ENCODE measurements at places on chromosomes 1 and 21.

GRCh38 chr1:47013293-47013692 lies 10.2 kb upstream of the CYP4X1 start:
- no peak for DNase-seq

DNA sequence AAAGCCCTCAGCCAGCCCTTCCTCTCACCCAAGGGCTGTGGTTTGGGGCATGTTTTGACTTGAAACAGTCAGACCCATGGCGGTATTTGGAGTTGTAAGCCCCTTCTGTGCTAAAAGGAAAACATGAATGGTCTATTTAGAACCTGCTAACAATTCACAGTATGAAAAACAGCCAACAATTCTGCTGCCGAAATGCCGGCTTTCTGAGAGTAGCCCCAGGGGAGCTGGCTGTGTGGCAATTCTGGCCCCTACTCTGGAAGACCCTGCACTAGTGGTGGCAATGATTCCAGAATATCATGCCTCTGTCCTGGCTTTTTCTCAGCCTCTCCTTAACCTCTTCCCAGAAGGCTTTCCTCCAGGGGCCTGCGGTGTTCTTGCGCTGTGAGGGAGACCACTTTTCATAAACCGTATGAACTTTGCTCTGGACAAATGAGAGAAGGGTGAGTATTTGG lies 118.7 kb downstream of the EDEM3 start:
- no peak for DNase-seq

DNA sequence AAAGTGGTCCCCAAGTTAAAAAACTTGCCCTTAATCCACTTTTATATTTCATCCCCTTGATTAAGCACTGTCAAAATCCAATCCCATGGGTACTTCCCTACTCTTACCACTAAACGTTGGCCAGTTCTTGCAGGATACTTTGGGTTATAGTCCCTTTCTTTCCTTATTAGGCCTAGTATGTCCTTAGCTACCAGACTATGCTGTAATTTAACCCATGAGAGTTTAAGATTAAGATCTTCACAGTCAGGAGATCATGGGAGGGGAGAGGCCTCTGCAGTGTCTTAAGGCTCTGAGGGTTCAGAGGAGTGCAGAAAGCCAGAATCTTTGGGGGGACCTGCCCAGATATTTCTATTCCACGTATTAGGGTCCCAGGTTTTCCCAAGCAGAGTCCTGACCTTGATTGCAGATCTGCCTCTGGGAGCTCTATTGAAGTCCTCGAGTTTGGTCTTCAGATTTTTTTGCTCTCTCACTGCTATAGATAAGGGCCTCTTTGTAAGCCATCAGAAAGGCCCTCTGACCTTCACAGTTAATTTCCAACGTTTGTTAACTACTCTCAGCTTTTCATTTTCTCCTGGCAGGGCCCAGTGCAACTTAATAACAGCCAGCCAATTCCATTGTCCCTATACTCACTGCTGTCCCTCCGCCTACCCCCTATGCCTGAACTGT lies 9.0 kb upstream of the CGN start:
- no peak for DNase-seq

- DNase-seq, result no peak
These were observed 4.6 kb downstream of the CSDE1 start for GRCh38 chr1:114753143-114753542.

DNA sequence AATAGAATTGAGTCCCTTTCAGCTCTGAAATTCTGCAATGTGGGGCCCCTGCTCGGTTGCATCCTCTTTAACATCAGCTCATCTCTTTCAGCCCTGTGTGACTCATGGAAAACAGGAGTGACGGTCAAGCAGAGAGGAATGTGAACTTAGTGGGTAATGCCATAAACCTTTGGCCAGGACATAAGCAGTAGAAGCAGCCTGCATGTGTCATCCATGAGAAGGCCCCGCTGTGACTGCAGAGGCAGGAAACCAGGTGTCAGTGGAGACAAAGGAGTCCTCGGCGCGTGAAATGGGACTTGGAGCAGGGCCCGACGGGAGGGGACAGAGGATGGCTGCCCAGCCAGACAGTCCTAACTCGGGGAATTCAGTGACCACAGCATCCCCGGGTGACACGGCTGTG lies 21.1 kb upstream of the EPHB2 start:
- peak; percentile 90 for DNase-seq

DNA sequence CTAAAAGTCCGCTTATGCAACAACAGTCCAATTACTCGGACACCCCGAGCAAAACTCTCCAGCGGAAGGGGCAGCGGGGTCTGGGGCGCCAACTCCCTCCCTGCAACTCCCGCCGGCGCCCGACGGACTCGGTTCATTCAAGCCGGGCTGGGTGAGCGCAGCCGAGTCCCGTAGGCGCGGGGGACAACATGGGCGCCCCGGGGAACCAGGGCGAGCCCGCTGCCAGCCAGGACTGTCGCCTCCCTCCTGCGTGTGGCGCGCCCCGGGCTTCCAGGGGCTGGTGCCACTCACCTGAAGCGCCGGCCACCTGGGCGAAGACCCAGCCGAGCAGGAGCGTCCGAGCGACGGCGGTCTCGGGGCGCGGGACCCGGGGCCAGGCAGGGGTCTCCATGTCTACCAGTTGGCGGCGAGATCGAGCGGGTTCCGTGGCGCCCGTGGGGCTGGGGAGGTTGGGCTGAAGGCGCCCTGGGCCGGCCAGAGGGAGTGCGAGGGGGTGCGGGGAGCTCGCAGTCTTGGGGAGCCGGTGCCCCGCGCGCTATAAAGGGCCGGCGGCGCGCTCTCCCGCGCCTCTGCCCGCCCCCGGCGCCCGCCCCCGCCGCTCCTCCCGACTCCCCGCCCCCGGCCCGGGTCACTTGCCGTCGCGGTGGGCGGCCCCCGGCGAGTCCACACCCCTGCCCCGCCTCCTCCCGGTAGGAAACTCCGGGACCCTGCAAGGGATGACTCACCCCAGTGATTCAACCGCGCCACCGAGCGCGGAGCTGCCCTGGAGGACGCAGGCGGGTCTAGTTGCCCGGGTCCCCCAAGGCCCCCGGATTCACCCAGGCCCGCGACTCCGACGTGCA lies at the start of gene F3:
Gene F3, minus strand, starts transcription at position 514 of the 842 bp plus-strand sequence. Its CDS starts 123 bp downstream, at position 391.
- peak; percentile 90 for DNase-seq

DNA sequence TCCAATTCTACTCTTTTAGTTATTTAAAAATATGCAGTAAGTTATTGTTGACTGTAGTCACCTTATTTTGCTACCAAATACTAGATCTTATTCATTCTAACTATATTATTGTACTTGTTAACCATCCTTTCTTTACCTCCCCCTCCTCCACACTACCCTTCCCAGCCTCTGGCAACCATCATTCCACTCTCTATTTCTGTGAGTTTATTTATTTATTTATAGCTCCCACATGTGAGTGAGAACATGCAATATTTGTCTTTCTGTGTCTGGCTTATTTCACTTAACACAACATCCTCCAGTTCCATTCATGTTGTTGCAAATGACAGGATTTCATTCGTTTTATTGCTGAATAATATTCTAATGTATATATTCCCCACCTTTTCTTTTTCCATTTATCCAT lies 115.8 kb downstream of the TSEN15 start:
- DNase-seq, result no peak

- DNase-seq, result no peak
These were observed 13.7 kb upstream of the TMEM51 start for GRCh38 chr1:15139654-15140350.

GRCh38 chr1:153583976-153584375 lies 18.3 kb upstream of the S100A2 start:
- no peak for DNase-seq

GRCh38 chr1:205237526-205238484 lies 10.1 kb downstream of the TMCC2 start:
- no peak for DNase-seq

GRCh38 chr1:228781161-228781808 lies 46.0 kb downstream of the RHOU start:
- DNase-seq, result no peak

- no peak for DNase-seq
These were observed 26.1 kb upstream of the PSMG1 start for GRCh38 chr21:39209334-39209688.

DNA sequence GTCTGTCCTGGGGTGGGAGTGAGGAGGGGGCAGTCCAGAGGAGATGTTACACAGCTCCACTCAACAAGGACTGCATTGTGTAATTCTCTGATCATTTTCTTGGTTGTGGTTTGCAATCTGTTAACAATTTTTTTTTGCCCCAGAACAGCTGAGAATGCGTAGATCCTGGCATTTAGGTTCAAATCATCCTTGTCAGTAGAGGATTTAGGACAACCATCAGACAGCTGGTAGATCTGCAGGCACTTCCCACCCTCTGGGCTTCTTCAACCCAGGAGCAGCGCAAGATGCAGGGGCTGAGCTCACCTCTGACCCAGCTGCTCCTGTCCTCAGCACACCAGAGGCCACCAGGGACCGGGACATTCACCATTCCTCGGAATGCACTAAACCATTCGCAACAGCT lies 13.5 kb downstream of the BCAR3 start:
- no peak for DNase-seq

DNA sequence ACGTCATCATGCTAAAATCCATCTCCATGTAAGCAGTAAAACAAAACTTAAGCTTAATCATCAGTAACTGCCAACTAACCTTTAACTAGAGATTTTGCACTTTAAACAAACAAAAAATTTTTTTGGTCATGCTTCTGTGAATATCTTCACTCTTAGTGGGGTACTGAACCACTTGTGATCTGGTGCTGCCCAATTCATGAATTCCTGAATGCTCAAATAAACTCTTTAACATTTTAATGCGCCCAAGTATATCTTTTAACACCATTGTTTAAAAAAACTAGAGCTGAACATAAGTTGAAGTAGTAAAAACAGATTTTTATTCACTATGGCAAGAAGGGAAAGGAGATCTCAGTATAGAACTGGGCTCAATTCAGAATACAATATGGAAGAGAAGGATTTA lies 196.9 kb upstream of the USP24 start:
- DNase-seq, result no peak

- DNase-seq, result peak; percentile 21
These were observed 58.9 kb upstream of the LAPTM5 start for GRCh38 chr1:30816211-30817076.

- DNase-seq, result no peak
These were observed 66.2 kb upstream of the PALMD start for GRCh38 chr1:99579691-99580172.

DNA sequence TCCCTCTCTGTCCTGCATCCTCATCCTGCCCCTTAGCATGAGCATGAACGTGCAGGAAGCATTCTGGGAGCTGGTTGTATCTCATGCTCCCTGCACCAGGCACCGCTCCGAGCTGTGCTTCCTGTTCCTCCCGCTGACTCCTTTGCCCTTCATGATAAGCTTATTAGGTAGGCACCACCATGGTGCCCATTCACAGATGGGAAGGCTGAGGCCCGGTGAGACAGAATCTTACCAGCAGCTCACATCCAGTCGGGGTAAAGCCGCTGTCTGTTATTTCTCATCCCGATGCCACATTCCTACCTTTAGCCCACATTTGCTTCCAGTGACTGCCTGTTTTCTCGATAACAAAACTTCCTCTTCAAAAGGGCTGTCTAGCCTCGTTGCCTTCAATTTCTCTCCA lies 7.3 kb downstream of the MIIP start:
- DNase-seq, result no peak

GRCh38 chr1:179380299-179380698 lies 14.5 kb downstream of the AXDND1 start:
- no peak for DNase-seq

- no peak for DNase-seq
These were observed 841.8 kb downstream of the USP25 start for GRCh38 chr21:16571594-16571993.

- no peak for DNase-seq
These were observed 35.7 kb downstream of the TTC39A start for GRCh38 chr1:51294566-51295184.

Measured in SHP77 (cell line).